IPS-NIHi11 (cell line): ENCODE measurements at places on chromosomes 2 and 18.
A peak's percentile ranks its signal among the peaks of the same experiment; 100 is the strongest.

DNA sequence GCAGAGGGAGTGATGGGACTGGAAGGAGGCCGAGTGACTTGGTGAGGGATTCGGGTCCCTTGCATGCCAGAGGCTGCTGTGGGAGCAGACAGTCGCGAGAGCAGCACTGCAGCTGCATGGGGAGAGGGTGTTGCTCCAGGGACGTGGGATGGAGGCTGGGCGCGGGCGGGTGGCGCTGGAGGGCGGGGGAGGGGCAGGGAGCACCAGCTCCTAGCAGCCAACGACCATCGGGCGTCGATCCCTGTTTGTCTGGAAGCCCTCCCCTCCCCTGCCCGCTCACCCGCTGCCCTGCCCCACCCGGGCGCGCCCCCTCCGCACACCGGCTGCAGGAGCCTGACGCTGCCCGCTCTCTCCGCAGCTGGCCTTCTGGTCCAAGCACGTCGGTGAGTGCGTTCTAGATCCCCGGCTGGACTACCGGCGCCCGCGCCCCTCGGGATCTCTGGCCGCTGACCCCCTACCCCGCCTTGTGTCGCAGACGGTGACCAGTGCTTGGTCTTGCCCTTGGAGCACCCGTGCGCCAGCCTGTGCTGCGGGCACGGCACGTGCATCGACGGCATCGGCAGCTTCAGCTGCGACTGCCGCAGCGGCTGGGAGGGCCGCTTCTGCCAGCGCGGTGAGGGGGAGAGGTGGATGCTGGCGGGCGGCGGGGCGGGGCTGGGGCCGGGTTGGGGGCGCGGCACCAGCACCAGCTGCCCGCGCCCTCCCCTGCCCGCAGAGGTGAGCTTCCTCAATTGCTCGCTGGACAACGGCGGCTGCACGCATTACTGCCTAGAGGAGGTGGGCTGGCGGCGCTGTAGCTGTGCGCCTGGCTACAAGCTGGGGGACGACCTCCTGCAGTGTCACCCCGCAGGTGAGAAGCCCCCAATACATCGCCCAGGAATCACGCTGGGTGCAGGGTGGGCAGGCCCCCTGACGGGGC lies 4.6 kb downstream of the PROC start:
- DNase-seq, result peak; percentile 79

DNA sequence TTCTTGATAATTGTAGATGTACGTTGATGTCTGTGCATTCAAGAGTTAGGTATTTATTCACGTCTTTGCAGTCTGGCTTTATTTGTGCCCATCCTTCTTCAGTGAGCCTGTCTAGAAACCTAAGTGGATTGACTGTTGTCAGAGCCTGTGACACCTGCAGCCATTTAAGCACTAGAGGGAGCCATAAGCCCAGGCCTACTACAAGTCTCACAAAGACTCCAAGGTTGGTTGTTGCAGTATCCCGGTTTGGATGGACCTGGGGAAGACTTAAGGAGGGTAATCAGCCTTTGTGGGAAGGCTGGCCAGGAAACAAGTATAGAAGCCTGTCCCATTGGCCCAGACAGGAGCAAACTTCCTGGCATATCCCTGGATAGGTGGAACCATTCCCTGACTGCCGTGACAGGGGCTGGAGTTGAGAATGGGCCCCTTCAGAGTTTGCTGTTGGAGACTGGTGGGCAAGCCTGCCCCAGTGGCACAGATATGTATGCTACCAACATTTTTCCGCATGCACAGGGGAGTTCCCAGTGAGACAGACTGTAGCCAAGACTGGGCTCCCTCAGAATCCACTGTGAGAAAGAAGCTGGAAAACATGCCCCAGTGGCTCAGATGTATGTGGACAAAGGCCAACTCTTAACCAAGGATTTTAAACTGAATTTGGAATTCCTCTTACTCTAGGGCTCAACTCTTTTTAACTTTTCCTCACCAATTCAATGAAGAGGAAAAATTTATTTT lies 9.3 kb upstream of the LRRC30 start:
- peak; percentile 61 for DNase-seq

- no peak for DNase-seq
Measured at GRCh38 chr18:44126598-44126997, 554.1 kb upstream of the SETBP1 start.

GRCh38 chr2:222040333-222040732 lies 258.5 kb downstream of the PAX3 start:
- DNase-seq, result no peak

DNA sequence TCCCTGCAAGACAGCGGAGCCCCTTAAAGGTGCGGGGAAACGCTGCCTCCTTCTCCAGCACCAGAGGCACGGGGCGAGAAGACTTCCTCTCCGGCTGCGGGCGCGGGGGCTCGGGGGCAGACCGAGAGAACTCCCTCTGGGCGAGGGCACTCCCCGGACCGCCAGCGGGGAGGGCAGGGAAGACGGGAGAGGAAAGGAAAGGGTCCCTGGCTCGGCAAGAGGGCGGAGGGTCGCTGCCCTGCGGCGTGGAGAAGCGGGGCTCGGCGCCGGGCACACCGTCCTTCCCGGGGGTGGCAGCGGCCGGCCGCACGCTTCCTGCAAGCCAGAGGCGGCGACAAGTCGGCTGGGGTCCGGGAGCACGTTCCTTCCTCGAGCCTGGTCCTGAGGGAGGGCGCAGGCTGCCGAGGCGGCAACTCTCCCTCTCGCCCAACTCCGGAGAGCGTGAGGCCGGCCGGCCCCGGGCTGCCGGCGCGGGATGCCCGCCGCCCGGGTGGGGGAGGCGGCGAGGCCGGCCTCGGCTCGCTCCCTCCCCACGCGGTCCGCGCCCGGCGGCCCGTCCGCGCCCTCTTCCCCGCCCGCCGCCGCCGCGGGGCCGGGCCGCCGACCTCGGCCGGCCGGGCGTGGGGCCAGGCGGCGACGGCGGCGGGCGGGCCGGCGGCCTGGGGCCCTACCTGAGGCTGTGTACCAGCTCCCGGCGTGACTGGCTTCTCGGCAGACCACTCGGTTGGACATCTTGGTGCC lies 1.1 kb downstream of the MEMO1 start:
- DNase-seq, result peak; percentile 38
